ENCODE measurements at places on chromosomes 16 and 17.

GRCh38 chr16:66947302-66948065 is 12.2 kb downstream of the CES2 start:
- H3K27me3 ChIP-seq = no peaks in the 10 kb centered on the region
- no peak overlapping the region for H3K27ac ChIP-seq
- peak overlapping the region; percentile 47 for H3K4me3 ChIP-seq
- H3K36me3 ChIP-seq = no peaks in the 10 kb centered on the region

GRCh38 chr17:63024716-63025115 is 58.7 kb downstream of the TANC2 start:
- no peaks in the 10 kb centered on the region for H3K4me1 ChIP-seq
- DNase-seq = no peak
- H3K27ac ChIP-seq = no peak overlapping the region

DNA sequence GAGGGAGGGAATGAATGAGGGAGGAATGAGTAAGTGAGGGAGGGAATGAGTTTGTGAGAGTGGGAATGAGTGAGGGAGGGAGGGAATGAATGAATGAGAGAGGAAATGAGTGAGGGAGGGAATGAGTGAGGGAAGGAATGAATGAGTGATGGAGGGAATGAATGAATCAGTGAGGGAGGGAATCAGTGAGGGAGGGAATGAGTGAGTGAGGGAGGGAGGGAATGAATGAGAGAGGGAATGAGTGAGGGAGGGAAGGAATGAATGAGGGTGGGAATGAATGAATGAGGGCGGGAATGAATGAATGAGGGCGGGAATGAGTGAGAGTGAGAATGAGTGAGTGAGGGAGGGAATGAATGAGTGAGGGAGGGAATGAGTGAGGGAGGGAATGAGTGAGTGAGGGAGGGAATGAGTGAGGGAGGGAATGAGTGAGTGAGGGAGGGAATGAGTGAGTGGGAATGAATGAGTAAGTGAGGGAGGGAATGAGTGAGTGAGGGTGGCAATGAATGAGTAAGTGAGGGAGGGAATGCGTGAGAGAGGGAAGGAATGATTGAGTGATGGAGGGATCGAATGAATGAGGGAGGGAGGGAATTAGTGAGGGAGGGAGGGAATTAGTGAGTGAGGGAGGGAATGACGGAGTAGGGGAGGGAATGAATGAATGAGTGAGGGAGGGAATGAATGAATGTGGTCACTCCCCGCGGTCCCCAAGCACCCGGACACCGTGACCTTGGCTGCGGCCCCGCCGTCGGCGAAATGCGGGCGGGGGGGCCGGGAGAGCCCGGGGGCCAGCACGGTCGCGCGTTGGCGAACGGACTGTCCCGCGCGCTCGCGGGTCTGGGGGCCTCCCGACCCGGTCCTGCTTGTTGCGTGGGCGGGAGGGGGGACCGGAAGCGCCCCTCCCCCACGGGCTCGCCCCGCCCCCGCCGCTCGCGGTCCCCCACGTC is 1.1 kb upstream of the UBE2I start:
- peak overlapping the region; percentile 86 for H3K27ac ChIP-seq
- peaks cover 30% of the 10 kb centered on the region for H3K4me1 ChIP-seq
- no peak for DNase-seq
- H3K27me3 ChIP-seq = no peaks in the 10 kb centered on the region
- no peaks in the 10 kb centered on the region for H3K36me3 ChIP-seq

DNA sequence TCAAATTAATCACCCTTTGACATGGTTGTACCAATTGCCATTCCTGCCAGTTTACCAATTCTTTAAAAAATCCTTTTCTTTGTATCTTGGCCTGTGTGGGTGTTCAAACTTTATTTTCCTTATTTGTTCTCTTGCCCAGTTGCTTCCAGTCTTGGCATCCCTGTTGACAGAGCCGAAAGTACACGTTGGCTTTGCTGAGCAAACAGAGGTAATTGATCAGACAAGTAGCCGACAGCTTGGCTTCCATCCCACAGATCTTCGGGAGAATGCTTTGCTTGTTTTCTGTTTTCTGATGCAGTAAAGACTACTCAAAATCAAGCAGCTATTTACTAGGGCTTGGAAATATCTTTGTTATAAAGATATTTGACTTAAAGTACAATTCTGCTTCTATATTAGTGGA is 506.8 kb upstream of the SALL1 start:
- no peak overlapping the region for H3K4me3 ChIP-seq
- no peaks in the 10 kb centered on the region for H3K27me3 ChIP-seq
- DNase-seq = peak; percentile 39

DNA sequence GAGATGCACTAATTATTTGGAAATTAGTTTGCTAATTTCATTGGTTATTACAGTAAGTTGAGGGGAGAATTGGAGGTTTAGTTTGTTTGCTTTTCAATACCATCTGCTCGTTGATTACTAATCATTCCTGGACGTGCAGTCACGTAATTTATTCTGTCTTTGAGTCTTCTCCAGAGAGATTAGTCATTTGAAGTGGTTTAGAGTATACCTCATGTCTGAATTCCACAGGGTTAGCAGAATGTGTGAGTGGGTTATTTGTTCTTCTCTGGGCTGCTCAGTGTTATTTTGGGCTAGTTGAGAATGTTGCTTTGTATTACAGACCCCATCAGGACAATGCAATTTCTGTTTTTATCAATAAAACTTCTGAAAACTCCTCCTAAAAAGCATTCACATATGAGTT is 265.0 kb downstream of the RBFOX1 start:
- no peaks in the 10 kb centered on the region for H3K4me1 ChIP-seq
- no peaks in the 10 kb centered on the region for H3K27me3 ChIP-seq
- H3K27ac ChIP-seq = no peak overlapping the region
- DNase-seq = no peak
- H3K36me3 ChIP-seq = no peaks in the 10 kb centered on the region
- H3K4me3 ChIP-seq = no peak overlapping the region

DNA sequence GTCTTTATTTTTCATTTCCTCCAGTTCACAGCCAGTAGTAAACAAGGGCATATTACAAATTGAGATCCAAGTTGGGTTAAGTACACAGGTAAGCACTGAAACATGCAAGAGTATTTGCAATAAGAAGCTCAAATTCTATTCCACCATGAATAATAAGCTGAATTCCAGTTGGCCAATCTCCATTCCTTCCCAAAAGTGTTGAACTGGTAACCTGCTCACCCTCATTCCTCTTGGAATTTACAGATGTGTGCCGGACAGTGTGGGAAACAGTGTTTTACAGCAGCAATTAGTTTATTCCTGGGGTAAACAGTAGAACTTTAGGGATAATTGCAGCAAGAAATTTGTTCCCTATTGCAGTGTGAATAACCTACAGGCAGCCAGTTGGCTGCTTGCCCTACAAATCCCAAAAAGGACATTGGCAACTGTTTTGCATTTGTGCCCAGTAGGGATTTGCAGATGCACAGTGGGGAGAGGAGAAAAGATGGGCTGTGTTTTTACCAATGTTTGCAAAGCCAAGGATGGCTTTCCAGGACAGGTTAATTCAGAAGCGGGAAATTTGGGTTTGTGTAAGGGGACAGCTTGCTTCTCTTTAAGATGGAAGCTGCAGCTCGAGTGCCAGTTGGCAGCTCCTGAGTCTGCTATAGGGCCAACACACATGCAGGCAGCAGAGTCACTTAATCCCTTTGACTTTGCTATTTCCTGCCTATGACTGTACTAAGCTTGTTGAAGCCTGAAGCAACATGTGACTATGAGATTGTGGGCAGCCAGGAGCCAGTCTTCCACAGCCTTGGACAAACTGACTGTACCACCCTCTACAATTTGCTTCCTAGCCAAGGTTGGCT is 318.9 kb downstream of the MAP2K6 start:
- no peaks in the 10 kb centered on the region for H3K27me3 ChIP-seq
- no peaks in the 10 kb centered on the region for H3K36me3 ChIP-seq
- H3K27ac ChIP-seq = no peak overlapping the region
- H3K4me3 ChIP-seq = no peak overlapping the region
- H3K4me1 ChIP-seq = no peaks in the 10 kb centered on the region

DNA sequence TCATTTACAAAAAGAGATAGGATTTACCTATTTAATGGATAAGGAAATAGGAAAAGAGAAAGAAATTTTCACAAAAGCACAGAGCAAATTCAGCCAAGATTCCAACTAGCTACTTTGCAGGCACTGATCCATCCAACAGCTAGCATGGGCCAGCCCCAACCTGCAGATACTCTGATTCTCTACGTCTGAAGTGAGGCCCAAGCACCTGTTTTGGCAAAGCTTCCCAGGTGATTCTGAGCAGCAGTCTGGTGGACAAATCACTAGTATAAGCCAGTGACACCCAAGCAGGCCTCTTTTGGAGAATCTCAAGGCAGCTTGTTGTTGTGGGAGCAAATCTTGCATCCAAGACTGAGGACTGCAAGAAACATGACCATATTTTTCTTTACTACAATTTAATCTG is 20.9 kb upstream of the CALB2 start:
- no peak overlapping the region for H3K27ac ChIP-seq
- H3K4me3 ChIP-seq = no peak overlapping the region
- H3K4me1 ChIP-seq = no peaks in the 10 kb centered on the region
- no peak for DNase-seq

DNA sequence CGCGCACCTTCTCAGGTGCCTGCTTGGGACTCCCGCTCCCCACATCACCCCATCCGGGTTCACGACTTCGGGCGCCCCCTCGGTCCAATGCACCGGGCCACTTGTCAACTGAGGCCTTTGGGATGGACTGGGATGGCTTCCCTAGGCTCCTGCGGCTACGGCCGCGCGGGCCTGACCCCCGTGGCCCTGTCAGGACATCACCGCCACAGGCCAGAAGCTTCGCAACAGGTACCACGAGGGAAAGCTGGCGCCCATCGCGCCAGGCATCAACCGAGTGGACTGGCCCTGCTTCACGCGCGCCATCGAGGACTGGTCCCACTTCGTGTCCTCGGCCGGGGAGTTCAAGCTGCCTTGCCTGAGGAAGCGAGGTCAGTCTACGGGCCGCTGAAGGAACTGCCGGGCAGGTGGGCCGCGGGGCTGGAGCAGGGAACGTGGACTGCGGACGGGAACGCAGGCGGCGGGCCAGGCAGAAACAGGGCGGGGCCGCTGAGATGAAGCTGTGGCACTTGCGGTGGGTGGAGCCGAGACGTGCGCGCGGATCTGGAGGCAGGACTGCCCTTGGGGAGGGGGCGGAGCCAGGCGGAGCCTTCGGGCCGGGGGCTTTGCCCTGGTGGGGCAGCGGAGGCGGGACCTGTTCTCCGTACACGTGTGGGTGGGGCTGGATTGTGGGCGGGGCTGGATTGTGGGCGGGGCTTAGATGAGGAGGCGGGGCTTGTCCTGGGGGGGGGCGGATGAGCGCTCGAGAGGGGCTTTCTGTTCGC is 13.7 kb upstream of the CNGB1 start:
- H3K27ac ChIP-seq = no peak overlapping the region
- peak overlapping the region; percentile 29 for H3K4me3 ChIP-seq
- H3K27me3 ChIP-seq = no peaks in the 10 kb centered on the region
- peak; percentile 95 for DNase-seq
- peaks cover 9% of the 10 kb centered on the region for H3K4me1 ChIP-seq

- H3K27me3 ChIP-seq = no peaks in the 10 kb centered on the region
- no peaks in the 10 kb centered on the region for H3K4me1 ChIP-seq
- no peak overlapping the region for H3K4me3 ChIP-seq
- no peak overlapping the region for H3K27ac ChIP-seq
- DNase-seq = no peak
- peaks cover 2% of the 10 kb centered on the region for H3K36me3 ChIP-seq
Measured at GRCh38 chr17:31274252-31274651, 22.8 kb downstream of the OMG start.

DNA sequence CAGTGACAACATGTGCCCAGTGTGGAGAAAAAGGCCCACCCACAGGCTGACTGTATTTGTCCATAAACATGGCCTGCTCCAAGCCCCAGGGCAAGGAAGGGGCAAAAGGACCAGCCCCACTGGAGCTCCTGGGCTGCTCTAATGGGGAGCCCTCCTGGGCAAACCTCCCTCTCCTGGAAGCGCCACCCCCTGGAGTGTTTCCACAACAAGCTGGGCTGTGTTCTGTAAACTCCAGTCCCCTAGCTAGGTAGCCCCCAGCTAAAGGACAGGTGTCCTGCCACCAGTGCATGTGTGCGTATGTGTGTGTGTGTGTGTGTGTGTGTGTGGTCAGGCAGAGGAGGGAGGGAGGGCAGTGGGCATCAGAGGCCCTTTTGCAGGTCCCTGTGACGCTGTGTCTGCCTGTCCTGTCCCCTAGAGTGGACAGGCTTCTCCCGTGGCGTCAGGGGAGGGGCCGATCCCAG is 11.3 kb upstream of the STAC2 start:
- DNase-seq = no peak
- H3K27me3 ChIP-seq = no peaks in the 10 kb centered on the region
- no peak overlapping the region for H3K27ac ChIP-seq
- peaks cover 4% of the 10 kb centered on the region for H3K4me1 ChIP-seq
- no peaks in the 10 kb centered on the region for H3K36me3 ChIP-seq

- H3K36me3 ChIP-seq = no peaks in the 10 kb centered on the region
- no peak overlapping the region for H3K4me3 ChIP-seq
- no peaks in the 10 kb centered on the region for H3K27me3 ChIP-seq
- no peak overlapping the region for H3K27ac ChIP-seq
- peaks cover 14% of the 10 kb centered on the region for H3K4me1 ChIP-seq
Measured at GRCh38 chr16:23575834-23576233, 18.3 kb downstream of the UBFD1 start.

GRCh38 chr16:48537275-48537674 is 72.7 kb downstream of the N4BP1 start:
- H3K27ac ChIP-seq = peak overlapping the region; percentile 62
- H3K4me3 ChIP-seq = no peak overlapping the region
- H3K27me3 ChIP-seq = no peaks in the 10 kb centered on the region
- H3K36me3 ChIP-seq = no peaks in the 10 kb centered on the region
- H3K4me1 ChIP-seq = peaks cover 14% of the 10 kb centered on the region

GRCh38 chr16:73069581-73070262 is 21.8 kb upstream of the ZFHX3 start:
- H3K4me1 ChIP-seq = peaks cover 43% of the 10 kb centered on the region
- DNase-seq = no peak
- peak overlapping the region; percentile 35 for H3K27ac ChIP-seq
- no peaks in the 10 kb centered on the region for H3K36me3 ChIP-seq

DNA sequence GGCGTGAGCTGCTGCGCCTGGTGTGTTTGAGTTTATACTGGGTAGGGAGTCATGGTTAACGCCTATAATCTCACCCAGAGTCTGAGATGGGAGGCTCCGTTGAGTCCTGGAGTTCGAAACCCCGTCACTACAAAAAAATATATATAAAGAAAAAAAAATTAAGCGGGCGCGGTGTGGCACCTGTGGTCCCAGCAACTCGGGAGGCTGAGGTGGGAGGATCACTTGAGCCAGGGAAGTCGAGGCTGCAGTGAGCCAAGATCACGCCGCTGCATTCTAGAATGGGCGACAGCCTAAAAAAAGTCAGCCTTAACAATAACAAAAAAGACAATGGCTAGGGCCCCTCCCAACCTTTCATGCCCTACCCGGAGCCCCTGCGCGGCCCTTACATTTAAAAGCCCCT is 17.2 kb upstream of the PRR14 start:
- H3K27me3 ChIP-seq = no peaks in the 10 kb centered on the region
- no peak for DNase-seq
- H3K4me1 ChIP-seq = peaks cover 14% of the 10 kb centered on the region
- H3K36me3 ChIP-seq = no peaks in the 10 kb centered on the region
- peak overlapping the region; percentile 93 for H3K27ac ChIP-seq

GRCh38 chr17:65345261-65346005 is 208.3 kb downstream of the RGS9 start:
- no peak overlapping the region for H3K27ac ChIP-seq
- no peaks in the 10 kb centered on the region for H3K36me3 ChIP-seq
- DNase-seq = no peak
- H3K4me1 ChIP-seq = no peaks in the 10 kb centered on the region
